GM04503 (cell line): ENCODE measurements at places on chromosomes 12 and 14.

DNA sequence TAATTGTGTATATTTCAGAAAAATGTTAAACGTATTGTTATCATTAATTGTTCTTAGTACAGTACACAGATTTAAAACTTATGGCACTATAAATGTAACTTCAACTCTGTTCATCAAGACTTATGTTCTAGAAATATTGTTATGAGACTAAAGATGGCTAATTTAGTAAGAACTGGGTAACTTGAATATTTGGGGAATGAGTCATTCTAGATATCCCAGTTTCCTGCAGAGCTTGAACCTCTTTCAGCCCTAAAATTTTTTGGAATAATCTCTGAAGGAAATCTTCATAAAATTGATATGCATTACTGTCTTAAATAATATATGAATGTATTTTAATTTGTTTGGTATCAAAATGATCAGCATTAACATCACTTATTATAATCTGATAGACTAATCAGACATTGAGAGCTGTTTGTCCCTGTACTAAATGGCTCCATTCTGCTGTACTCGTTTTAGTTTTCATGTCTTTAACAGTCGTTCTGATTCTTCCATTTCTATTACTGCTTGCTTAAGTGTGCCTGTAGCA, 87.1 kb downstream of the VEZT start:
- no peak for DNase-seq

DNA sequence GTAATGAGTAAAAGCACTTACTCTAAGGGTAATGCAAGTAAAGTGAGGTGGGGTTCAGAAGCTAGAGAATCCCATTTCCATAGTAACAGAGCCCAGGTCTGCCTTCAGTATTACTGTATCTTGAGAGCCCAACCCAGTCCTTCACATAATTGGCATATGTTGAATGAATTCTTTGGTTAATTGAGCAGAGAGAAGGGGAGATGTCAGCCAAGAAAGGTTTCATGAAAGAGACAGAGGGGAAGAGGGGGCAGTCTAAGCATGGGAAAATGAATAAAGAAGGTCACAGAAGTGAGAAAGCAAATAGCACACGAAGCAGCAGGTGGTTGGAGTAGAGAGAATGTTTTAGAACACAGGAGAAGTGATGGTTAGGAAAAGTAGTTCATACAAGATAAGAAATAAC, 371.1 kb downstream of the SEC23A start:
- DNase-seq, result no peak

GRCh38 chr14:99683619-99684409, at the start of gene CYP46A1:
CYP46A1 (plus strand) TSS chr14:99684298; CDS start chr14:99684418, 120 bp downstream.
- DNase-seq, result peak; percentile 84

DNA sequence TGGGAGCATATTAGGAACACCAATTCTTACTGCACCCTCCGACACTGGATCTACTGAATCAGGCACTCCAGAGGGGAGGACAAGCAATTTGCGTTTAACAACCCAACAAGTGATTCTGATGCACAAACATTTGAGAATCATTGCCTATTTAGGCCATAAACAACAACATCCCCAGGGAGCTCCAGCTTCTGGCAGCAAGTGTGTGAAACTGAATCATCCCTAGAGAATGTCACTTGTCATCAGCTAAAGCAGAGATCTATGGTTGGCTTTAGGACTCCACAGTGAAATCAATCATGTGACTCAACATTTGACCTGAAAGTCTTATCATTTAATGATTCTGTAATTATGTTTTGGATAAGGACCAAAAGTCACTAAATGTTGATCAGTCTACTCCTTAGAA, 505.0 kb upstream of the FLRT2 start:
- DNase-seq, result peak; percentile 60
